ENCODE measurements at places on chromosomes 3 and 15.
A peak's percentile ranks its signal among the peaks of the same experiment; 100 is the strongest.

DNA sequence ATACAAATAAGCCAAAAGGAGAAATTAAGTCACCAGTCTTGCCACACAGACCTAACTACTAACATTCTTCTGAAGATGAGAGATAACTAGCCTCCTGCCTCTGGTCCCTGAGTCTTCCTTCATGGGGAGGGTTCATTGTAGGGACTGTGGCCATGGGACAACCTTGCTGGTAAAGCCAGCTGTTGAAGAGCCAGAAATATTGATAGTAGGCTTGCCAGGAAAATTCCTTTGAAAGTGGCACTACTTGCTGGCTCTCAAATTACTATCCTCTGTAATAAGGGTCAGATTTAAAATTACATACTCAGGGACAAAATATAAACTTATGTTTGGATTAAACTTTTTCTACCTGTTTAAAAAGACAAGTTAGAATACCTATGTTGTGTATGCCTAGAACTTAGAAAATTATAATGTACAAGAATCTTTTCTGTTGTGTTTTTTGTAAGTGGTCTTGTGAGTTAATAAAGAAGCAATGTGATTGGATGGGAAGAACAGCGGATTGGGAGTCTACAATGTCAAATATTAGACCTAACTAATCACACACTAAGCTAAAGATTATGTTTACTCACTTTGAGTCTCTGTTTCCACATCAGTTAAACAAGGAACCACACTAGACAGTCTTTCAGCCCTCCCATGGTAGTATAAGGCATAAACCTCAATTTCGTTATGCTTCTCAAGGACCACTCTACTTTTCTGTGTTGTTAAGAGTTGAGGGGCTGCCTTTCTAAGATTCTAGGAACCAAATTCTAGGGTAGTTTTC, 60.0 kb upstream of the TRIM71 start:
- no peak for DNase-seq

- peak; percentile 9 for DNase-seq
These were observed 583.9 kb downstream of the NTRK3 start for GRCh38 chr15:87672309-87673288.

DNA sequence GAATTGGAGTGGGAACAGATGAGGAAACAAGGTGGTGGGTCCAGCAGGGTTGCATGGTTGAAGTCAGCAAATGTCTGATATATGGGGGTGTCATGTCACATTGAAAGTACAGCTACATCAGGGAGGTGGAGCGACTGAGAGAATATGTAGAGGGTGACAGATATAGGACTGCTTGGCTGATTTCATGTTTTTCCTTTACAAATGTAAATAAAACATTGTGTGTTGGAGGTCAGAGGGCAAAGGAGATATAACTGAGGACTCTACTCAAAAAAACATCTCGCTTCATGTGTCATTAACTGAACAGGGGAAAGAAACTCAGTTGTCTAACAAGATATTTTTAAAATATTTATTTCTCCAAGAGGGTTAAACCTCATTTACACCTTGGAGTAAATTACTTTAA, 177.7 kb downstream of the TIGIT start:
- no peak for DNase-seq

DNA sequence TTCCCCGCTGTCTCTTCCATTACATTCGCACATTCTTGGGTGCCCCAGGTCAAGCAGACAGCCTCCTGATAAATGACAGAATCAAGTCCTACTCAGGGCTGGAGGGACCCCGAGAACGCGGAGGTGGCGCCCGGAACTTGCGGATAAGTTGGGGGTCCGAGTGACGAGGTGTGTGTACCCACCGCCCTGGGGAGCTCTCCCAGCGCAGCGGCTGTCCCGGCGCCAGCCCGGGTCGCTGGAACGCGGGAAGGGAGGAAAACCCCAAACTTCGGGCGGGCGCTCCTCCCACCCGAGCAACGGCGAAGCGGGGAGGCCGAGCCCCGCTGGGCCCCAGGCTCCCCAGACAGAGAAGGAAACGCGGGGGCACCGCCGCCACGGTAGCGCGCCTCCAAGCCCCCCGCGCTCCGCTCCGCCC, 550 bp downstream of the CLN6 start:
- DNase-seq, result no peak

DNA sequence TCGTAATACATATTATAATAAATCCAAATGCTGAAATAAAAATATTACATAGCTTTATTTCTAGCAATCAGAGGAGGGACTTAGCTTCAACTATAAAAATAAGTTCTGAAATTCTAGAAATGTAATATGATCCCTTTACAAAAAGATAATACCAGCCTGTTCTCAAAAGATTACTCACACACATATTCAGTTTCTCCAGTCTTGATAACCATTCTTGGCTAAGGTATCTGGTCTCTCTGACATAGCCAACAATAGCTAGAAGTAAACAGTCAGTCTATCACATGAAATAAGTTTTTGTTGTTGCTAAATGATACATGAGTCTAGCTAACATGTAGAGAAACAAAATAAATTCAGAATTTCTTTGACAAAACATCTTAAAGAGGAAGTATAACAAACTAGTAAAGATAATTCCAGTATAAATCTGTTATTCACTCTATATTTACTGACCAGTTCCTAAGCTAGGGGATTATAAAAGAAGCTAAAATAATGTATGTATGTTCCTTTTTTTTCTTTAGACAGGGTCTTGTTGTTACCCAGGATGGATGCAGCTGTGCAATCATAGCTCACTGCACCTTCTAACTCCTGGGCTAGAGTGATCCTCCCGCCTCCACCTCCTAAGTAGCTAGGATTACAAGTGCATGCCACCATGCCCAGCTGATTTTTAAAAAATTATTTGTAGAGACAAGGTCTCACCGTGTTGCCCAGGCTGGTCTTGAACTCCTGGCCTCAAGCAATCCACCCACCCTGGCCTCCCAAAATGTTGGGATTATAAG, 170.6 kb downstream of the TBL1XR1 start:
- DNase-seq, result no peak

DNA sequence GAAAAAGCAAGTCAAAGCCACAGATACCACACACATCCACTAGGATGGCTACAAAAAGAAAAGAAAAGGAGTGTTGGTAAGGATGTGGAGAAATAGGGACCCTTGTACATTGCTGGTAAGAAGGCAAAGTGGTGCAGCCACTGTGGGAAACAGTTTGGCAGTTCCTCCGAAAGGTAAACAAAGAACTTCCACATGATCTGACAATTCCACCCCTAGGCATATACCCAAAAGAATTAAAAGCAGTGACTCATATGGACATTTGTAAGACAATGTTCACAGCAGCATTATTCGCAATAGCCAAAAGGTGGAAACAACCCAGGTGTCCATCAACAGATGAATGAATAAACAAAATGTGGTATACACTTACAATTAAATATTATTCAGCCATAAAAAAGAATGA, 22.2 kb upstream of the GMPPB start:
- peak; percentile 94 for DNase-seq

DNA sequence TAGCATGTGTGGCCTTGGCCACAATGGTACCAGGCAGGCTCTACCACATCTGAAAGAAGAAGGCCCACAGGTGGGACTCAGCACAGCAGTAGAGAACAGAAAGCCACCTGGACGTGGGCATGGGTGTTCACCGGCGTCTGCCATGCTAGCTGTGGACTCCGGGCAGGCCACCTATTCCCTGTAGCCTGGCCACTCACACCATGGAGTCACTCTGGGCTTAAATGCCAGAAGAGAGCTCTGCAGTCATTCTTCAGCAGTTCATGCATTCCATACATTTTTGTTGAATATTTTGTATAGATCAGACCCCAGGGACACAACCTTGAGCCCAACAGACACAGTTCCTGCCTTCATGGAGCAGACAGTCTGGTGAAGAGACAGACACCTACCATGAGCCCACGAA, 138.6 kb downstream of the SRGAP3 start:
- DNase-seq, result no peak

- no peak for DNase-seq
These were observed 401.9 kb upstream of the TPRG1 start for GRCh38 chr3:188769831-188770230.

DNA sequence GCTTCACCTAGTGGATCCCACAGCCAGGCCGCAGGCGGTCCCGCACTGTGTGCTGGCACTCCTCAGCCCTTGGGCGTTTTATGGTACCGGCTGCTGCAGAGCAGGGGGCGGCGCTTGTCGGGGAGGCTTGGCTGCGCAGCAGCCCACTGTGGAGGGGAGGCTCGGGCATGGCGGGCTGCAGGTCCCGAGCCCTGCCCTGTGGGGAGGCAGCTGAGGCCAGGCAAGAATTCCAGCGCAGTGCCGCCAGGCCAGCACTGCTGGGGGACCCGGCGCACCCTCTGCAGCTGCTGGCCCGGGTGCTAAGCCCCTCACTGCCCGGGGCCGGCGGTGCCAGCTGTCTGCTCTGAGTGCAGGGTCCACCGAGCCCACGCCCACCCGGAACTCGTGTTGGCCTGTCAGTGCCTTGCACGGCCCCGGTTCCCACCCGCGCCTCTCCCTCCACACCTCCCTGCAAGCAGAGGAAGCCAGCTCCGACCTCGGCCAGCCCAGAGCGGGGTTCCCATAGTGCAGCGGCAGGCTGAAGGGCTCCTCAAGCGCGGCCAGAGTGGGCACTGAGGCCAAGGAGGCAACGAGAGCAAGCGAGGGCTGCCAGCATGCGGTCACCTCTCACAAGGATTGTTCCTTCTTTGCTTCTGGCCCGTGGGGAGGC, 435.0 kb upstream of the ATP10A start:
- no peak for DNase-seq

All from astrocyte of the cerebellum (primary cell).